ENCODE measurements at places on chromosomes 1 and 21.
A peak's percentile ranks its signal among the peaks of the same experiment; 100 is the strongest.

DNA sequence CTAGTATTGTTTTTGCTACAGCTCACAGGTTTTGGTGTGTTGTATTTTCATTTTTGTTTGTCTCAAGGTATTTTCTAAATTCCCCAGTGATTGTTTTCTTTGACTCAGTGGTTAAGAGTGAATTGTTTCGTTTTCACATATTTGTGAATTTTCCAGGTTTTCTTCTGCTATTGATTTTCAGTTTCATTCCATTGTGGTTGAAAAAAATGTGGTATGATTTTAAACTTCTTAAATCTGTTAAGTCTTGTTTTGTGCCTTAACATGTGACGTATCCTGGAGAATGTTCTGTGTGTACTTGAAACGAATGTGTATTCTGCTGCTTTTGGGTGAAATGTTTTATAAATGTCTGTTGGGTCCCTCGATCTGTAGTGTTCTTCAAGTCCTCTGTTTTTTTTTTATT, 117.9 kb downstream of the KIF26B start:
- no peak for DNase-seq

GRCh38 chr1:55472784-55473183, 257.6 kb upstream of the USP24 start:
- no peak for DNase-seq

- DNase-seq: no peak
These were observed 478 bp downstream of the RIT1 start for GRCh38 chr1:155910621-155911121.

GRCh38 chr1:184890539-184890973, 83.8 kb downstream of the NIBAN1 start:
- DNase-seq: no peak

GRCh38 chr1:15212954-15213291, 34.1 kb upstream of the FHAD1 start:
- DNase-seq: no peak

DNA sequence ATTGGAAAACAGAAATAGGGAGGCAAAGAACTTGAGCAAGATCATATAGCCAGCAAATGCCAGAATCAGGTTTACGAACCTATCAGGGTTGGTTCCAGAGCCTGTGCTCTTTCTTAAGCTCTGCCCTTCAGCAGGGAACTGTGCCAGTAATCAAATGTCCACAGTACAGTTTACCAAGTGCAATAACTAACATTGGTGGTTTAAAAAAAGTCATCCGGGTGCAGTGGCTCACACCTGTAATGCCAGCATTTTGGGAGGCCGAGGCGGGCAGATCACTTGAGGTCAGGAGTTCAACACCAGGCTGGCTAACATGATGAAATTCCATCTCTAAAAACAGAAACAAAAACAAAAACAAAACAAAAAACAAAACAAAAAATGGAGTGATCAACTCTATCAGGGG, 182.7 kb downstream of the LMX1A start:
- no peak for DNase-seq

DNA sequence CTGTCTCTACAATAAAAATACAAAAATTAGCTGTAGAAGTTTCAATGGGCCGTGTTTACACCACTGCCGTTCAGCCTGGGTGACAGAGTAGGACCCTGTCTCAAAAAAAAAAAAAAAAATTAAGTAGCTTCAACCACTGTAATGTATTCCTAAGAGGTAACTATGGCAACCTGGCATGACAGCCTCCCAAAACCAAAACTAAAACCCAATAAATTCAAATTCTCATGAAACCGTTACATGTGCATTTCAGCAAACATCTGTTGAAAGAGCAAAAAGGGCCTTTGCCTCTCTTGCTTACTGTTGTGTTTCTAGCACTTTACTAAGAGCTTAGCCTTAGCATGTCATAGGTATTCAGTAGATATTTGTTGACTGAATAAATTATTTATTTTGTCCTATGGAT, 33.5 kb downstream of the ODR4 start:
- DNase-seq: no peak

- DNase-seq: no peak
These were observed 81.6 kb upstream of the KCNE2 start for GRCh38 chr21:34282223-34282622.

DNA sequence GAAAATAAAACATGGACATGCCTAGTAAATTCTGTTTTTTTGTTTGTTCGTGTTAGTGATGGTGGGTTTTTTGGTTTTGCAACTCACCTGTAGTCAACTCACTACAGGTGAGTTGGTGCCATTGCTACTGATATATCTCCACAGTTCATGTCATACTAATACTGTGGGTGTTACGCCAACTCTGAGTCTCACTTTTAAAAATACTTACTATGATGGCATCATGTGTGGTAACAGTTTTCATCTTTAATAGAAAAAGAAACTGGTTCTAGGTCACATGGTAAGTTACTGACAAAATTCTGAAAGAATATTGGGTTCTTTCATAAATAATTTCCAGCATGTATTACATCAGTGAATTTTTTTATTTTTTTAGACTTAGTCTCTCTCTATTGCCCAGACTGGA, 38.0 kb downstream of the TSNAX start:
- DNase-seq: no peak

DNA sequence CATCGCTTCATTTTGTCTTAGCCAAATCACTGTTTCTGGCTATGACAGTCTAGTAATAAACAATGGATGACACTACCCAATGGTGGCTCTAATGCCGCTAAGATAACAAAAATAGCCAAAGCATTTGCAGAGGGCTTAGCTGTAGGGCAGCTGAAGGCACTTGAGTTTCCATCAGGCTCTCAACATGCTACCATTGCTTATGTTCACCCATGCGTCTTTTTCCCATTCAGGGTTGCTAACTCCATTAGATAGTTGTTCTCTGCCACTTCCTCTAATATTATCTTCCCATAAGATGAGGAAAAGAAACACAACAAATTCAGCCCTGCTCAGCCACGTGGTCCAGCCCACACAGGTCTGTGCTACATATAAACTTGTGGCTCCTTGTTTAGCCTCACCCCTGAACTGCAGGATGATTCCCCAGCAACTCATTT, 159.6 kb downstream of the TOMM20 start:
- no peak for DNase-seq

GRCh38 chr1:24906760-24907490, 23.2 kb downstream of the RUNX3 start:
- no peak for DNase-seq

- peak; percentile 55 for DNase-seq
These were observed 35.1 kb downstream of the PTPRF start for GRCh38 chr1:43565600-43566360.

GRCh38 chr1:77401384-77401783, 119.6 kb downstream of the AK5 start:
- DNase-seq: no peak

- DNase-seq: no peak
These were observed 61.7 kb downstream of the ATF6 start for GRCh38 chr1:161827786-161828185.

DNA sequence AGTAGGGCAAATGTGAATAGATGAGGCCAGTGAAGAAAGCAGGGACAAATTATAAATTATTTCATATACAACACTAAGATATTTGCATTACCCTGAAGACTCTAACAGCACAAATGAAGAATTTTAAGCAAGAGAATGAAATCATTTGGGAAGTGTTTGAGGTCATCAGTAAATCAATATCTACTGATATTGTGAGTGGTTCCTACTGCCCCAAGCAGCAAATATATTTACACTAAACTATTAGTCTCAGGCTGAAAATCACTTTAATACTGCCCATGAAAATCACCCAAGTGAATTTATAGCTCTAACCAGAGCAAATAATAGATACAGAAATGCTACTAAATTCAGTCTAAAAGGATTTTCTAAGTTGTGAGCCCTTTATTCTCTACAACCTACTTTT, 163.6 kb downstream of the KCNT2 start:
- DNase-seq: no peak

DNA sequence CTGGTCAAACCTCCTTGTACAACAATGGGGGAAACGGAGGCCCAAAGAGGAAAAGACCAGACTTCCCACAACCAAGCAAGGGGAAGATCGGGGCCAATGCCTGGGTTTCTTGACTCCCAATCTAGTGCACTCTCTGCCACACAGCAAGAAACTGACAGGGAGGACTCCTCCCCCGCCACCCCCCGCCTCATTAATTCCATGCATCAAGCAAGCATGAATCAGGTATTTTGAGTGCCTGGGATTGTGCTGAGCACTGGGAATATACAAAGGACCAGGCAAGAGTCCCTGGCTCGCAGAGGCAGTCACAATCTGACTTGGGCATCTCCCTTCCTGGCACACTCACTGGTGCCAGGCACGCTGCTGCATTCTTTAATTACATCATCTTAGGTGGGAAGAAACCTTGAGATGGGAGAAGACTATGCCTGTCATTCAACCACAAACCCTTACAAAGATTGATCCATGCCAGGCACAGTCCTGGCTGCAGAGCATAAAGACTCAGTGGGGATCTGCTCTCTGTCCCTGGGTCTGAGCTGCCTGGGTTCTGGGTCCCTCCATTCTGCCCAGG, 4.4 kb upstream of the KCNC4 start:
- DNase-seq: no peak

DNA sequence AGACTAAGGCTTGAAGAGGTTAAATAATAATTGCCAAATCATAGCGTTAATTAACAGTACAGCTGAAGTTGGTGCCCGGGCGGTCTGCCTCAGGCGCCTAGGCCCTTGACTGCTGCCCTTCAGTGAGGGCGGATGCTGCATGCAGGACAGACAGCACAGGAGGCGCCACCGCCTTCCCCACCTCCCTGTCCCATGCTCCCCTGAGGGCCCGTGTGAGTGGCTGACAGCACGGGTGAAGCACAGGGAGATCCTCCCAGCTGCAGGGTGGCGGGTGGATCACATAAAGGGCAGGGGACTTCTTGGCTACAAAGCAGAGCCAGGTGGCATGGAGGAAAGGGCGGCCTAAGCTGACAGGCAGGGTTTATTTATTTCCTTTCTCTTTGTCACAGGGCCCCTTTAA, 49.1 kb downstream of the DDX20 start:
- DNase-seq: no peak

DNA sequence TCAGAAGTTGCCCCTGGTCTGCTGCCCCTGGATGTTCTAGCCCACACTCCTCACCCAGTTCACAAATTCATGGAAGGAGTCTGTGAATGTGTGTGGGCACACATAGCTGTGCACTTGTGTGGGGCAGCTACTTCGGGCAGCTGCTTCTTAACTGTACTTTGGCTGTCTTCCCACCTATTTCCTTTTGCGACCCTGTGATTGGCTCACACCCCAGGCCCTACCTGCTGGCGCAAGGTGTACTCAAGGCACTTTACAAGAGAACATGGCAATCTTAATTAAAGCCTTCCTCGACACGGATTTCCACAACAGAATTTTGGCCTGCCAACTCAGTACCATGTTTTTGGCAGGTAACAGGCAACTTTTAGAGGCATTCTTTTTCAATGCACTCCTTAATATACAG, 86.5 kb upstream of the CTTNBP2NL start:
- no peak for DNase-seq

DNA sequence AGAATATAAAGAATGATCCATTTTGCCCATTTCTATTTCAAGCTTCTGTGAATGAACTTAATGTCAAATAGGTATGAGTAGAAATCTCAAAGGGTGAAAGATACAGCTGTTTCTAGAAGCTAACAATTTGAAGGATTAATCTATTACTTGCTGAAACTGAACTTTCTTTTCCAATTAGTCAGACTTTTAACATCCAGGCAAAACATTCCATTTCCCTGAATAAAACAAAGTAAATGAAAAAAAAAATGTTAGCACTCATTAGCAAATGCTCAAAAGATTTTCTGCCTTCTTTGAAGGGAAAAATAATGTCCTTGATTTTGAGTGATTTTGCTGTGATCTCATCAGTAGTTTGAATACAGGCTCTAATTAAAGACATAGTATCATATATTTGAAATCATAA, 447.6 kb upstream of the PRMT6 start:
- no peak for DNase-seq

DNA sequence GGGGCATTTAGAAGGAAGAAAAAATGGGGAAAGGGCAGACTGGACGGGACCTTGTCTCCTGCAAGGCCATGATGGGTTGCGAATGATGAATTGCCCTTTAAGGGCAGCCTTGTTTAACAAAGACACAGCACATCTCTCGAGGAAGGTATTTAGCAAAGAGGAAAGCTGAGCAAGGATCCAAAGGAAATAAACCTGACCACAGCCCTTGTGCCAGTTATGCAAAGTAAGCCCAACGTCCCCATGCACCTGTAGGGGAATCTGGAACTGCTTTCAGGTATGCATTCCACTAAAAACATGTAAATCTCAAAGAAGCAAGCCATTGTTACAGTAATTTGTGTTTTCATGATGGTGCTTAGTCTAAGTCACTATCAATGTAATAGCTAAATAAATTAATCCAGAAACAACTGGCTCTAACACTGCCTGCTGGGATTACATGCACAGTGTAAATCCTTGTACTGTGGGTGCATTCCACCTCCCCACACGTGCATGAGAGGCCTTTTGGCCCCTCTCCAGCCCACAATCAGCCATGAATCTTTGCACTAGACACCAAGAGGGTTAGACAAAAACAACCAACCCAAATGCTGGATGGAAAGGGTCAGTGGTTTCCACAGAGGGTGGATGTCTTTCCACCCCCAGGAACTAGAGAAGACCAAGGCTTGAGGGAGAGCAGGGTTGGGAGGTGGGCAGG, 228.8 kb upstream of the KAZN start:
- no peak for DNase-seq

- no peak for DNase-seq
These were observed 3.6 kb upstream of the KIAA2013 start for GRCh38 chr1:11929849-11930248.

- DNase-seq: no peak
These were observed 90.1 kb upstream of the SIM2 start for GRCh38 chr21:36608897-36609225.

- no peak for DNase-seq
These were observed 54.9 kb downstream of the CD46 start for GRCh38 chr1:207806531-207807325.

- no peak for DNase-seq
These were observed 18.9 kb upstream of the NID1 start for GRCh38 chr1:236083650-236084385.

DNA sequence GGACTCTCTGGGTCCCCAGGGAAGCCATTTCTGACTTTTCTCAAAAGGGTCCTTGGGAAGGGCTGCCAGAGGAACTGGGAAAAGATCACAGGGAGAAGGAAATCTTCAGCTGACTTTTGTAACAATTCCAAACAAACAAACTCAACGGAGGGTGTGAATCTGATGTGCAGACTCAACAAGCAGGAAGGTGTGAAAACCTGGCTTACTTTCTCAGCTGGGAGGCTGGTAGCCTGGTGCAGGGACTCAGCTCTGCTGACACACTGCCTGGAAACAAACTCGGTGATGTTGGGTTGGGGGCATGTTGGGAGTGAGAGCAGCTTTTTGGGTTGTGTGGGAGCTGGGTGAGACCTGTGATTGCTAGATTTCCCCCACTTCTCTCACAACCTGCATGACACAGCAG, 10.2 kb upstream of the HSD3B2 start:
- no peak for DNase-seq

- no peak for DNase-seq
These were observed 20.8 kb upstream of the TENT5C start for GRCh38 chr1:117585086-117585485.

DNA sequence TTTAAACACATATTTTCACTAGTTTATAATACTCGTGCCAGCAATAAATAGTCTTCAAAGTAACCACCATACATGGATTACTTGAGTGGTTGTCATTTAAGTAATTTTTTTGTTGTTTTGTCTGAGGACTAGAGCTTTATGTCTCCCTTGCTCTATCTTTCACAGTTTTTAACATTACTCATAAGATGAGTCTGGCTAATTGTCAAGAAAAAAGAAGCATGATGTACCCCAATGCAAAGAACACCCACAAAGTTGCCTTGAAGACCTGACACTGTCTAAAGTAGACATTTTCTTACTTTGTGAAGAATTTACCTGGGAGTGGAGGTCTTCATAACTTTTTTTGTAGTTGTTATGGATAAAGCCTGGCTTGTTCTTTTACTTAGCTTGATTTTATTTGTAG, 210.4 kb upstream of the BRINP3 start:
- DNase-seq: no peak

GRCh38 chr1:1371746-1372711, 3.0 kb downstream of the AURKAIP1 start:
- peak; percentile 70 for DNase-seq
